Stimulated activated CD4-positive, alpha-beta T cell treated with anti-CD3 and anti-CD28 coated beads, TNF-alpha, amount 100 ng/mL, for 48 hours (primary cell): ENCODE measurements at places on chromosomes 1 and 21.

DNA sequence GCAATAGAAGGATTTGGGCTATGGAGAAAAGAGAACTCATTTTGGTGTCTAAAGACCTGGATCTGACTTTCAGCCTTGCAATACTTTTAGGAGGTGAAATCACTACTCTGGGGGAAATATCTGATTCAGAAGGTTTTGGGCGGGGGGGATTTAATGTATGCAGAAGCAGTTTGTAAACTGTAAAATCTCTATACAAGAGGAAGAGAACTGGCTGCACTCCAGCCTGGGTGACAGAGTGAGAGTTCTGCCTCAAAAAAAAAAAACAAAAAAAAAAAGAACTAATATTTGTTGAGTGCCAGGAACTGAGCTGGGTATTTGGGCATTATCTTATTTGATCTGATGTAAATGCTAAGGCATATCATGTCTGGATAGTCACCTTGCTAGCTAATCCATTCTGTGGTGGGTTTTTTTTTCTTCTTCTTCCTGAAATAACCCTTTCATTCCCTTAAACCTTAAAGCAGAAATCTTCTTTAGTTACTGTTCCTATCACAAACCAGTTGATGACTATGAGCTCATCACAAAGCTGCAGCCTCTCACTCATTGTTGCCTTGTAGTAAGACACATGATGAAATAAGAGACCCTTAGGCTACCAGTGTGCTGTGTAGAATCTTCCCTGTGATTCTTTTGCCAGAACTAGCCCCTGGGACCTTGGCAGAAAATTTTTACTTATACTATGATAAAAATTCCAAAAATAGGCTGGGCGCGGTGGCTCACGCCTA lies 35.6 kb upstream of the SLC16A1 start:
- DNase-seq: no peak

GRCh38 chr1:244181867-244182266 lies 130.8 kb downstream of the ZBTB18 start:
- no peak for DNase-seq

DNA sequence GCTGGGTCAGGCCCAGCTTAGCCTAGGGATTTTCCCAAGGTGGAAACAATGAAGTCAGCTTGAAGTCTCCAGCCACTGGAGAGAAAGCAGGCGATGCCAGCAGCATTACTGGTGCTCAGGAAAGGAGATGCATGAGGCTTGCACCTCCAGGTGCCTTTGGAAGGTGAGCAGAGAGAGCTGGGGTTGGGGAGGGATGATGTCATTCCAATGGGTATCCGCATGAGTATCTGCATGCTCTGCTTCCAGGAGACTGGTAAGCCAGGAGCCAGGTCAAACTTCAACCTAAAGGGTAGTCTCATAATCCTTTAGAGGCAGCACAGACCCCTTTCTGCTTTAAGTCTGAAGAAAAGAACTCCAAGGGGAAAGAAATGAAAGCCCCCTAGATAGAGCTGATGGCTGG lies 68.8 kb downstream of the KDM1A start:
- no peak for DNase-seq

GRCh38 chr21:36005018-36005417 lies 55.3 kb downstream of the SETD4 start:
- no peak for DNase-seq

DNA sequence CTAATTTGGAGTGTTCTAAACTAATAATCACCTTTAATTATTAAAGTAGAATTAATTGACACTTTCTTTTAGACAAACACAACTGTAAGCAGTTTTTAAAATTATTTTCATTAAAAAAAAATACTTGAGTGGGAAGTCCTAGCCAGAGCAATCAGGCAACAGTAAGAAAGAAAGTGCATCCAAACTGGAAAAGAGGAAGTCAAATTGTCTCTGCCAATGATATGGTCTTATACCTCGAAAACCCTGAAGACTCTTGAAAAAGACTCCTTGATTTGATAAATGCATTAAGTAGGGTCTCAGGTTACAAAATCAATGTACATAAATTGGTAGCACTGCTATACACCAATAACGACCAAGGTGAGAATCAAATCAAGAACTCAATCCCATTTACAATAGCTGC lies 83.0 kb upstream of the GADD45A start:
- DNase-seq: no peak

- DNase-seq: no peak
Measured at GRCh38 chr21:44499211-44499560, 40.8 kb downstream of the KRTAP10-1 start.

GRCh38 chr1:154478013-154478412 lies 24.0 kb upstream of the TDRD10 start:
- DNase-seq: no peak

GRCh38 chr1:231162970-231163829 lies 1.3 kb downstream of the TRIM67 start:
- DNase-seq: no peak

DNA sequence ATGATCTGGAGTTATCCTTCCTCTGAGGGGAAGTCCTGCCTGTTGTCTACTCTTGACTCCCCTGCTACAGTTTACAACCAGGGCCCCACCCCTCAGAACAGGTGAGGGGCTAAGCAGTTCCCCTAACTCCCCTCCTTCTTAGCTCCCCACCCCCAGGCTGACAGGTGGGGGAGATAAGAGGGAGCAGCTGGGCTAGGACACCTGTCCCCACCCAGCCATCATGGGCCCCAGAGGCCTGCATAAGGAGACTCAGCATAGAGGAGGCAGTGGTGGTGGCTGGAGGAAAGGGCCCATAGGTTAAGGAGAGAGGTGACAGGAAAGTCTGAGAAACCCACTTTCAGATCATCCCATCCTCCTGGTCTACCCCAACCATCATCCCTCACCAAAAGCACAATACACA lies 6.8 kb downstream of the MEF2D start:
- DNase-seq: no peak

GRCh38 chr1:70041317-70042045 lies 163.9 kb downstream of the LRRC40 start:
- DNase-seq: no peak

DNA sequence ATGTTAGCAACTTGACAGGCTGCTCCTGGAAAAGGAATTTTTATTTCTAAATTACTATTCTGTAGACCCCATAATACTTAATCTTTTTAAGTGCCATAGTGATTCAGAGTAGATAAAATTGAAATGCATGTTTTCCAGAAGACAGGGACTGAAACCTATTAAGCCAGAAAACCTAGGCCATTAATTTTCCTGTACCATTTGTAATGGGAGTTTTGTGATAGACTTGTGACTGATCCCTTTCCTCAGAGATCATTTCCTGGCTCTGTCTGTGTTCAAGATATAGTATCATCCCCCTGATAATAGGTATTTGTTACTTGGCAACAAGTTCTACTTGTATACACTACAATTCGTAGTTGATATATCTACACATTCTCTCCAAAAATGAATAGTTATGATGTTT lies 1609.8 kb downstream of the AMY1C start:
- DNase-seq: no peak

DNA sequence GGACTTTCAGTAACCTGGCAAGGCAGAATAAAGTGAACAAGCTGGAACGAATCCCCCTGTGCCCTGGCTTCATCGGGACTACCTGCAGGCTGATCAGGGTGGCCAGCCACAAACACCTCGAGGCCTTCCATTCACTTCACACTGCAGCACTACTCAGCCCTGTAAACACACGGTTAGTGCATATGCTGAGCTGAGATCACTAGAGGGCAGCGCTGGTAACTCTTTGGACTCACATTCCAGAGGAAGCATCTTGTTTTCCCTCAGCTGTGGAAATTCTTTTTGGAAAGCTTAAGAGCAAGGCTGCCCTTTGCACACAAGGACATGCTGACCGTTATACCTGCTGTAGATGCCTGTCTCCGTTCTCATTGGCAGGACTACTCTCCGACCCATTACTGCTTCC lies 32.1 kb downstream of the PCSK9 start:
- DNase-seq: no peak

- DNase-seq: no peak
Measured at GRCh38 chr1:21280482-21280881, 9.8 kb downstream of the ECE1 start.

GRCh38 chr1:53112861-53113260 lies 29.6 kb downstream of the SLC1A7 start:
- DNase-seq: no peak

DNA sequence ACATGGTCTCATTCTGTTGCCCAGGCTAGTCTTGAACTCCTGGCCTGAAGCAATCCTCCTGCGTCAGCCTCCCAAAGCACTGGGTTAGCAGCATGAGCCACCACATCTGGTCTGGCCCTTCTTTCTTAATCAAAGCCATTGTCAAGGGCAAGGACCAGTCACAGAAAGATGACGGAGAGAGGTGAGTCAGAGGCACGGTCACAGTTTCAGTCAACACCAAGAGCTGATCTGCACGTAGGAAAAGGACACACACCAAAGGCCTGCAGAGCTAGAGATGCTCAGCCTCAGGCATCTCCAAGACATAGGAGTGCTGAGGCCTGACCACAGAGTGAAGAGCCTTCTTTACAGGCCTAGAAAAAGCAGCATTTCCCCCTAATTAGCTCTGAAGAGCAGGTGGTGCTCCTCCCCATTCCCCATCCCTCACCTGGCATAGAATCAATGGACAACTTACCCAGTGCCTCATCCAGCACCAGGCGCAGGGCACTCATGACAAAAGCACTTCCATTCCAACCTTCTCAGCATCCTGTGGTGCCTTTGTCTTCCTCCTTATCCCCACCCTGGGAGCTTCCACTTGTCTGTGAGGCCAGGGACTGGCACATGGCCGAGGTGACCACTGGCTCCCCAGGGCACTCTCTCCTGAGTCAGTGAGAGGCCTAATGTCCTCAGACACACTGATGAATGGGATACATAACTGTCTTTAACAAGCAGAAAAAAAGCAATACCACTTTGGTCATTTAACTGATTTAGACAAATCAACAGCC lies 139.8 kb downstream of the AJAP1 start:
- no peak for DNase-seq

GRCh38 chr1:225437710-225438437 lies 10.0 kb upstream of the LBR start:
- DNase-seq: no peak

- no peak for DNase-seq
Measured at GRCh38 chr21:38095220-38095619, 161.6 kb upstream of the KCNJ15 start.

GRCh38 chr21:46119637-46120271 lies 21.8 kb downstream of the COL6A2 start:
- no peak for DNase-seq

DNA sequence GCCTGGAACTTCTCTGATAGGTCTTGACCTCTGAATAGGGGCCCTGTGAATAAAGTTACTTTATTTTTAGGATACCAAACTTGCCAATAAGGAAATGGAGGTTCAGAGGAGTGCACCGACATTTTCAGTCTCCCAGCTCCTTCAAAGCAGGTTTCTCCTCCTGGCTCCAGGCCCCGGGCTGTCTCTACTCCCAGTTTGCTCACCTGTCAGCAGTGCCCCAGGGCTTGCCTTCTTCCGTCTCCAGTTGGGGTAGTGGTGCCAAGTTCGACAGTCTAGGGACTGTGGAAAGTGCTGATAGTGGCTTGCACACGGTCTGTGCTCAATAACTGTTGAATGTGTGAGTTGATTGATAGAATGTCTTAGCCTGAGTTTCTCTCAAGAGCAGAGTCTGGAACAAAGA lies 149.2 kb downstream of the ACTL8 start:
- no peak for DNase-seq

DNA sequence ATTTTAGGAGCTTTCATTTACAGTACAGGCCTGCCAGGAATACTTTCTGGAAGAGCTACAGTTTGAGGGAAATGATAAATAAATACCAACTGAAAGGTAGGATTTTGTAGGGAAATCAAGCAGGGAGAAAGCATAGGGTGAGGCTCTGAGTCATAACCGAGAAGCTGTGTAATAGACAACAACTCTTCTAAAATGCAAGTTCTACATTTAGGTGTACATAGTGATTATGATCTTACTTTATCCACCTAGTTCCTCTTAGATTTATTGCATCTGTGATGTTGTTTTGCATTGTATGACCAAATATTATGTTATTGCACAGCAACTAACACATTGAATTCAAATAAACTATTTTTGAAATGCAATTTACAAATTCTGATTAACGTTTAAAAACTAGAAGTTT lies 819.3 kb downstream of the PLA2G4A start:
- no peak for DNase-seq

DNA sequence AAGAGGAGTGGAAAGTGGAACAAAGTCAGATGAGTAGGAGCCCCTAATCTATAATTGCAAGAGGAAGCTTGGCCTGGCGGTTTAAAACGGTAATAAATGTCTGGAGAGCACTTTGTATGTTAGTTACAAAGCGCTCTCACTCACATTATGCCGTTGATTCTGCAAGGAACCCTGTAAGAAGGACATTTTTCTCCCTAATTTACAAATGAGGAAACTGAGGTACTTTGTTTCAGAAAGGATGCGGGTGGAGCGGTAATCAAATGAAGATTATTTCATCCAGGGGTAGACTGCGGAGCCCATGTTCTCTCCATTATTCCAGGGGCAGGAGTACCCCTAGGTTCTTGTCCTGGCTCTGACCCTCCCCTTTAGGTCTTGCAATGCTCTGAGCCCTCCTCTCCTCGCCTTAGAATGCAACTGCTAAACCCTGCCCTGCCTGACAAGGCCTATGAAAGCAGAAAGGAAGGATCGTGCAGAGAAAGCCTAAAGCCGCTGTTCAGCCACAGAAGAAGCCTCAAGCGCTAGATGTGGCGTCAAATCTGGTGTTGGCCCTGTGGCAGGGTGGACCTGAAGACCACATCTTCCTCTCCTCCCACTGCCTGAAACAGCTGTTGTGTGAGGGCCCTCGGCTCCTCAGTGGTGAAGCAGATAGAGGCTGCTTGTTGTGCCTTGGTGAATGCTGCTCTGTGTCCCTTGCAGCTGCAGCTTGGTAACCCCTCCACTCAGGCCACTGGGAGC lies 588 bp upstream of the PACC1 start:
- DNase-seq: no peak

DNA sequence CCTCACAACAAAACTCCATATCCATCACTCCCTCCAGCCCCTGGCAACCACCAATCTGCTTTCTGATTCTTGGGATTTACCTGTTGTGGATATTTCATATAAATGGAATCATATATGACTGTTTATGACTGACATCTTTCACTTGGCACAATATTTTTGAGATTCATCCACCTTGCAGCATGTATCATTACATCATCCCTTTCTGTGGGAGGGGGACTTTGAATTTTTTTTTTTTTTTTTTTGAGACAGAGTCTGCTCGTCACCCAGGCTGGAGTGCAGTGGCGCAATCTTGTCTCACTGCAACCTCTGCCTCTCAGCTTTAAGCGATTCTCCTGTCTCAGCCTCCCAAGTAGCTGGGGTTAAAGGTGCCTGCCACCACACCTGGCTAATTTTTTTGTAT lies 128.2 kb downstream of the ITSN1 start:
- no peak for DNase-seq

GRCh38 chr1:197519741-197520334 lies 251.8 kb downstream of the CRB1 start:
- no peak for DNase-seq

DNA sequence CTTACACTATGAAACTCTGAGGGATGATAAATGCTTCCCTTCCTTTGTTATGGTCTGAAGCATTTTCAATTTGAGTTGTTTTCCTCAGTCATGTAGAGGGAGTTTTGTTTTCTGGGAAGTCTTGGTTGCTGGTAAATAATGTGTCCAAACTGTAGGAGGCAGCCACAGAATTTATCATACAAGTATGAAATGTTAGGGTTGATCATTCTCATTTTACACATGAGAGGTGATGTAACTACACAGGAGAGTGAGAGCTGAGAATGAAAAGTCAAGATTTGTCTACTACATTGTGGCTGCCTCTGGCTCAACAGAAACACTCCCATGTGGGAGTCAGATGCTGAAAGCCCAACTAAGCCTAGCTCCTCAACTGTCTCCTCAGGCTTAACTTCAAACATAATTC lies 182.5 kb upstream of the SGIP1 start:
- DNase-seq: no peak

- DNase-seq: no peak
Measured at GRCh38 chr1:110130113-110130591, 17.9 kb downstream of the UBL4B start.
